Activated T-cell treated with anti-CD3 and anti-CD28 coated beads, Interleukin-2, amount 50 U/mL, for 72 hours (primary cell): ENCODE measurements at places on chromosomes 3 and 15.

DNA sequence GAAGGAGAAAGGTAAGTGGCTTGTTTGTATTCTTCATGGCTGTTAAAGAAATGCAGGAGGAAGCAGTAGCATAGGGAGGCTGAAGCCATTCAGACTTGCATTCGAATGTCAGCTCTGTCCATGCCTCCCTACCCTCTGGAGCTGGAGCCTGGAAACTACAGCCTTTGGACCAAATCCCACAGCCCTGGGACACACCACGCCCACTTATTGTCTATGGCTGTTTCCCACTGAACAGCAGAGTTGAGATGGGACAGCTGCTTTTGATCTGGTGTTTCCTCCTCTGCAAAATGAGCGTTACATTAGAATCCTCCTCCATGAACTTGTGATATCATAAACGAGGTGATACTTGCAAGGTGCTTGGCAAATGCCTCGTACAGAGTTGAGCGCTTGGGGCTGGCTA lies 3.6 kb downstream of the FAM107A start:
- DNase-seq = no peak

GRCh38 chr15:78052001-78052401 lies 25.5 kb downstream of the TBC1D2B start:
- no peak for DNase-seq

GRCh38 chr15:31336593-31337295 lies 10.1 kb downstream of the KLF13 start:
- no peak for DNase-seq

DNA sequence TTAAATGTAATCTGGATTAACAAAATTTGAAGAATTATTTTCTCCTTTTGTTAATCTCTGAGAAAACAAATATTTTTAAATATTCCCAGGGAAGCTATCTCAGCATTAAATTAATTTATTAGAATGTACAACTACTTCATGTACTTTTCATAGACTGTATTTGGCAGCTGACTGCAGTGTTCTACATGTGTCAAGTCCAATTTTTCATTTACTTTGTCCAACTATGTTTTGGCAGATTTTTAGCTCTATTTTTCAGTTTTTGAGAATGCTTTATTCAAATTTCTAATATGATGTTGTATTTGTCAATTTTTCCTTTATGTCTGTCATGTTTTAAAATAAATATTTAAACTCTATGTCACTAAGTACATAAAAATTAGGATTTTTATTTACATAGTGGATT lies 925.1 kb downstream of the OTOL1 start:
- no peak for DNase-seq

- DNase-seq = no peak
Observed at GRCh38 chr3:50862221-50862620, 187.5 kb downstream of the DOCK3 start.
